ENCODE measurements at places on chromosomes 13 and 19. TPM values are rescaled to one million over a fixed set of nuclear protein-coding genes. Genes with fewer than 3 reads are reported as not detected.

MEF2B gene
- total RNA-seq, result 0.45 TPM

IGFL2 gene
- not detected for total RNA-seq

KIR3DL2 gene
- total RNA-seq, result not detected

CEACAM19 gene
- total RNA-seq, result 2.3 TPM

TGFBR3L gene
- 0.61 TPM for total RNA-seq

SLC10A2 gene
- not detected for total RNA-seq

- no peaks in the 10 kb centered on the region for H3K4me1 ChIP-seq
- DNase-seq, result no peak
- no peaks in the 10 kb centered on the region for H3K27me3 ChIP-seq
- H3K36me3 ChIP-seq, result no peaks in the 10 kb centered on the region
Measured at GRCh38 chr13:79995334-79995733, 345.6 kb downstream of the SPRY2 start.

DNA sequence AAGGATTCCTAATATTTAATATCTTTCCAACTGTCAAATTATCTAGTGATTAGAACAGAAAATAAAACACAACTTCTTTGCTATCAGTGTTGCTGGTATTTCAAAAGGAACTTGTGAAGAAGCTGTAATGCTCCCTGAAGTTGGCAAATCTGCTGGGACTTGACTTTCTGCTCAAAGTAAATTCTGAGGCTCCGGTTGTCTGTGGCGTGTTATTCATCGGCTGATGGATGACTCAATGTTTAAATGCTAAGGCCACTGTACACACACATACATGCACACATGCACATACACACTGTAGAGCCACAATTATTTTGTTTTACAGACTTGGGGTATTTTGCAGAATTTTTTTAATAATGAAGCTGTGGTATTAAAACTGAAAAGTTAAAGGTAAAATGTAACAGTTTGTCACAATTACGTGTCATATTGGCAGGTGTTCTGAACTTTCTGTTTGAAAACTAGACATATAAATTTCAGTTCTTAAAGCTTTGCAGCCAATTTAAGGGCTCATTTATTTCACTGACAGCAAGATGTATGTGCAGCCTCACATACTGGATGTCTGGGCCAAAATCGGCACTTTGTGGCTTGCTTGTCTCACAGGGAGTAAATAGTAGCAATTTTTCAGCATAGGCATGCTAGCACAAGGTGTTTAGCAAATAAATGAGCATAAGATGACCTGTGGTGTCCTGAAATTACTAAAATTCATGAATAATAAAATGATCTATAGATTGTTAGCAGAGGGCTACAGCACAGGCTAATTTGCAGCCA, 1691.7 kb upstream of the PCDH20 start:
- no peaks in the 10 kb centered on the region for H3K4me1 ChIP-seq
- no peak overlapping the region for H3K27ac ChIP-seq
- DNase-seq, result no peak
- H3K36me3 ChIP-seq, result no peaks in the 10 kb centered on the region
- H3K4me3 ChIP-seq, result no peak overlapping the region

DNA sequence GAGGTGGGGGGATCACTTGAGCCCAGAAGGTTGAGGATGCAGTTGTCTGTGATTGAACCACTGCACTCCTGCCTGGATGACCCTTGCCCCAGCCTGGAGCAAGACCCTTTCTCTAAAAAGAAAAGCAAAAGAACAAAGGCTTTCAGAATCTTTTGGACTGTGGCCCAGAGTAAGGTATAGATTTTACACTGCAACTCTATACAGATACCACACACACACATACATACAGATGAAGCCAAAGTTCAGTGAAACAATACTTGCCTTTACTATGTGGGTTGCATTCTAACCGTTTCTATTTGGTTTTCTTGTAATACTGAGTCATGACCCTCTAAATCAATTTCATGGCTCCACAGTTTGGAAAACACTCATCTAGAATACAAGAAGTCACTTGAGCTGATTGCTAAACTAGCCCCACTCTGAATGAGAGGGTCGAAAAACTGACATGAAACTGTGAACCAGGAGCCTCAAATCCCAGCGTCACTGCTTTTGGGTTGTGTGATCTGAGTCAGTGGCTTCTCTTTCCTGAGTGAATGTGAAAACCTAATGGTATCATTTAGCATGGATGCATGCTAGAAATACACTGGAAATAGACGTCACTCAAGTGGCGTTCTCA, 756.1 kb downstream of the UQCRFS1 start:
- no peaks in the 10 kb centered on the region for H3K4me1 ChIP-seq
- no peak overlapping the region for H3K4me3 ChIP-seq
- H3K36me3 ChIP-seq, result no peaks in the 10 kb centered on the region
- peaks cover 3% of the 10 kb centered on the region for H3K27me3 ChIP-seq
- no peak overlapping the region for H3K27ac ChIP-seq

DNA sequence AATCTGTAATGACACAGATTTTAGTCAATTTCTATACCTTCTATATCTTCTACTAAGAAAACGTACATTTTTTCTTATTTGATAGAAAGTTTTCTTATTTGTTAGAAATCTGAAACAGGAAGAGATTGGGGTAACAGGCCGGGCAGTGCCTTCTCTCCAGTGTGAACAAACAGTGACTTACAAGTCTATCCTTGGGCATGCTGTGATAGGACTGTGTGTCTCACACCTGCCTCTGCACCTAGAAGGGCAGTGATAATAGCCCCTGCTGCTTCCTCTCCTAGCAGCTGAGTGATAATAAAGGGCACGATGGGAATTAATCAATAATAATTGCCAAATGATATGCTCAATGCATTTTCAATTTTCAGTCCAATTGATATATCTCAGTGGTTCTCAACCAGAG, 1.4 kb downstream of the TMEM272 start:
- no peaks in the 10 kb centered on the region for H3K4me1 ChIP-seq
- H3K4me3 ChIP-seq, result no peak overlapping the region
- no peaks in the 10 kb centered on the region for H3K36me3 ChIP-seq
- DNase-seq, result no peak

- H3K27ac ChIP-seq, result no peak overlapping the region
- DNase-seq, result no peak
- no peaks in the 10 kb centered on the region for H3K4me1 ChIP-seq
- no peaks in the 10 kb centered on the region for H3K36me3 ChIP-seq
- H3K4me3 ChIP-seq, result no peak overlapping the region
Measured at GRCh38 chr19:5143471-5144411, 174.8 kb downstream of the KDM4B start.

DNA sequence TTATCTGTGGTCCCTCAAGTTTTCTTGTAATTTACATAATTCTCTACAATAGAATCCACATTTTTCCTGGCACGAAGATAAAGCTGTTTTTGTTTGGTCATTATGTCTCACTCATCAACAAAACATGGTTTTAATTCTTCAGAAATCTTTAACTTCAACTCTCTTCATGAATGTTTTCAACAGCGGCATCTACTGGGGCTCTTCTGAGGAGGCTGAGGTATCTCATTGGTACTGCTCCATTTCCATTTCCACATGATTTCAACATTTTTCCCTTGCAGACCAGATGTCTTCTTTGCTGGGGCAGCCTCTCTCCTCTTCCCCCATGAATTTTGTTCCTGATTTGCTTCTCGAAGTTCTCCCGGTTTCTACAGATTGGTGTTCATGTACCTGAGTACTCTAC, 5.8 kb upstream of the KBTBD7 start:
- H3K4me1 ChIP-seq, result no peaks in the 10 kb centered on the region
- H3K27ac ChIP-seq, result no peak overlapping the region
- no peak overlapping the region for H3K4me3 ChIP-seq
- no peaks in the 10 kb centered on the region for H3K27me3 ChIP-seq
- no peaks in the 10 kb centered on the region for H3K36me3 ChIP-seq

- H3K27ac ChIP-seq, result peak overlapping the region; percentile 99
- H3K4me1 ChIP-seq, result no peaks in the 10 kb centered on the region
- no peaks in the 10 kb centered on the region for H3K27me3 ChIP-seq
- H3K4me3 ChIP-seq, result no peak overlapping the region
Measured at GRCh38 chr19:40777645-40777936, 456 bp upstream of the RAB4B start.

- no peak overlapping the region for H3K4me3 ChIP-seq
- no peaks in the 10 kb centered on the region for H3K4me1 ChIP-seq
- no peaks in the 10 kb centered on the region for H3K36me3 ChIP-seq
- no peak for DNase-seq
- no peaks in the 10 kb centered on the region for H3K27me3 ChIP-seq
Measured at GRCh38 chr13:77774181-77774580, 76.7 kb downstream of the SLAIN1 start.

- H3K27ac ChIP-seq, result no peak overlapping the region
- H3K4me3 ChIP-seq, result no peak overlapping the region
- H3K4me1 ChIP-seq, result no peaks in the 10 kb centered on the region
- H3K27me3 ChIP-seq, result peaks cover 3% of the 10 kb centered on the region
- no peaks in the 10 kb centered on the region for H3K36me3 ChIP-seq
Measured at GRCh38 chr13:75907044-75907443, 270.9 kb downstream of the LMO7 start.

DNA sequence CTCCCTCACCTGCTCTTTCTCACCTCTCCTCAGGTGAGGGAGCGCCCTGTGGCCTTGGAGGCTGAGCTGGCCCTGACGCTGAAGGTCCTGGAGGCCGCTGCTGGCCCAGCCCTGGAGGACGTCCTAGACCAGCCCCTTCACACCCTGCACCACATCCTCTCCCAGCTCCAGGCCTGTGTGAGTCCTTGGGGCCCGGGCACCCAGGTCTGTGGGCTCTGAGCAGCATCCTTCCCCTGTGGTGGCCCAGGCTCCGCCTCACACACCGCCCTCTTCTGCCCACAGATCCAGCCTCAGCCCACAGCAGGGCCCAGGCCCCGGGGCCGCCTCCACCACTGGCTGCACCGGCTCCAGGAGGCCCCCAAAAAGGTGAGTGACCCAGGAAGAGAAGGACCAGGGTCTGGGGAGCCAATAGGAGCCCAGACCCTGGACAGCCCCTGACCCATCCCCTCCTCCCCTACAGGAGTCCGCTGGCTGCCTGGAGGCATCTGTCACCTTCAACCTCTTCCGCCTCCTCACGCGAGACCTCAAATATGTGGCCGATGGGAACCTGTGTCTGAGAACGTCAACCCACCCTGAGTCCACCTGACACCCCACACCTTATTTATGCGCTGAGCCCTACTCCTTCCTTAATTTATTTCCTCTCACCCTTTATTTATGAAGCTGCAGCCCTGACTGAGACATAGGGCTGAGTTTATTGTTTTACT, 1.9 kb downstream of the IFNL1 start:
- H3K4me3 ChIP-seq, result no peak overlapping the region
- H3K27ac ChIP-seq, result no peak overlapping the region
- no peaks in the 10 kb centered on the region for H3K4me1 ChIP-seq

DNA sequence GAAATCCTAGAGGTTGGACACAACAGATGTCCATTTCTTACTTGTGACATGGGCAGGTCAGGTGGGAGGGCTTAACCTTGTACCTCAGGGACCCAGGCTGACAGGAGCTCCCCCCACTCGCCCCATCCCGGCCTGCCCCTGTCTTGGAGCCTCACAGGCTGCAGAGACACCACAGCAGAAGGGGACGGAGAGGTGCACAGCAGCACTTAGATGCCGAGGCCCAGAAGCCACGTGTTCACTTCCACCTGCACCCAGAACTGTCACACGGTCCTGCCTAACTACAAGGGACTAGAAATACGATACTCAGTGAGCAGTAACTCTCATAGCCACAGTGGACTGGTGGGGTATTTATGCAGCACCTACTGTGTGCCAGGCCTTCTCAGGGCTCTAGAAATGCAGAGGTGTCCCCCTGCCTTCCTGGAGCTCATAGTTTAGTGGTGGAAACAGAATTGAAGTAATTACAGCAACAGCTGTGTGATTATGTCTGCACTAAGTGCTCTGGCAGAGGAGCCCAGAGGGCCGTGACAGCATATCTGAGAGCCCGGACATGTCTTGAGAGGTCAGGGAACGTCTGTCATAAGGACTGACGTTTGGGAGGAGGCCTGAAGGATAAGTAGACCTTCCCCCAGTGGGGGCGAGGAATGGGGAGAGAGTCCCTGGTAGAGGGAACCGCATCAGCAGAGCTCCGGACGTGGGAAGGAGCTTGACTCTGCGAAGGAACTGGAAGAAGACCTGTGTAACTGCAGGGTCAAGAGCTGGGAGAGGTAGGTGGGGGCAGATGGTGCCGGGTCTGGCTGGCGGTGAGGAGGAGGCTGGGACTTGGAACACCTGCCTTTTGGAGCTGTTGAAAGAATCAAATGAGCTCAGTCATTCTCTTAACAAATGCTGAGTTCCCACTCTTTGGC, 130.0 kb downstream of the SIPA1L3 start:
- DNase-seq, result no peak
- H3K27ac ChIP-seq, result no peak overlapping the region
- no peaks in the 10 kb centered on the region for H3K4me1 ChIP-seq
- no peaks in the 10 kb centered on the region for H3K27me3 ChIP-seq
- H3K36me3 ChIP-seq, result no peaks in the 10 kb centered on the region

GRCh38 chr13:20720499-20720898, 17.0 kb downstream of the IL17D start:
- H3K27ac ChIP-seq, result no peak overlapping the region
- no peaks in the 10 kb centered on the region for H3K36me3 ChIP-seq
- H3K4me3 ChIP-seq, result no peak overlapping the region
- no peaks in the 10 kb centered on the region for H3K27me3 ChIP-seq
- no peak for DNase-seq
- H3K4me1 ChIP-seq, result peaks cover 7% of the 10 kb centered on the region

- H3K27me3 ChIP-seq, result peaks cover 21% of the 10 kb centered on the region
- H3K4me1 ChIP-seq, result no peaks in the 10 kb centered on the region
- DNase-seq, result no peak
- no peak overlapping the region for H3K4me3 ChIP-seq
- H3K36me3 ChIP-seq, result no peaks in the 10 kb centered on the region
Measured at GRCh38 chr13:20232556-20233277, 598 bp upstream of the GJB6 start.

DNA sequence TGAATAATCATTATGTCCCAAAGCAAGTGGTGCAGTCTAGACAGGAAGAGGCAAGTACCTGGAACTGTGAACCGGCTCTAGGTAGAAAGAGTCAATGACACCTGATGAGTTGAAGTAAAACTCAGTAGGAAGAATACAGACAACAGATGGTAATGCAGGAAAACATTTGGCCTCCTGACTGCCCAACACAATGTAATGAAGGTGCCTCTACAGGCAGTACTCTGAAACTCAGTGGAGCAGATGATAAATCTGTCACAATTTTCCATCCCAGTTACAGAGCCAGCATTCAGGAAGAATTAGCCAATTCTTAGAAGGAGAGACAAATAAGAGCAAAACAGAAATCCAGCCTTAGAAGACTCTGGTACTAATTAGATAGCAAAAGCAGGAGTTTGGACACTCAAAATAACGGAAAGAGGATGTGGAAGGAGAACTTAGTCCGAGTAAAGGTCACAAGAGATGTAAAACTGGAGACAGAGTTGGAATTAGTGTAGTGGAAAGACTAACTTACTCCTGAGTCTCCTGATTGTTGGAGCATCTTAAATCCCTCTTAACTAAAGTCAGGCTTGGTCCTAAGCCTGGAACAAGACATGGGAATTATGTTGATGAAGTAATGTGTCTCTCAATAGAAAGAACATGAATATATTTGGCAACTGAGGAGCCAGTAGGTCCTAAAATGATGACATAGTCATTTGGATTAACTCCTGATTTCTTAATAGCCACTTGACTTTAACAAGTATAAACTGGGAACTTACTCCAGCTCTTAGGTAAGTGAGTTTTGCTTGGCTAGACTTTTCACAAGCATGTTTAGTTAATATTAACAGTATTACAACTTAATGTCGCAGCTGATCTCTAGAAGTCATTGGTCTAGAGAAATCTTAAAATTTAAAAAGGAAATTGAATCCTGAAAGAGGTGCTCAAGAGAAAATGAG, 457.3 kb upstream of the MIR17HG start:
- DNase-seq, result no peak
- H3K4me1 ChIP-seq, result no peaks in the 10 kb centered on the region
- no peaks in the 10 kb centered on the region for H3K36me3 ChIP-seq
- no peaks in the 10 kb centered on the region for H3K27me3 ChIP-seq

Data from adrenal gland (tissue), 19 donors.